ENCODE measurements at places on chromosomes 4 and X. TPM values are rescaled to one million over a fixed set of nuclear protein-coding genes. Genes with fewer than 3 reads are reported as not detected.

KIF4A gene
- total RNA-seq = 0.22 TPM

HTR2C gene
- total RNA-seq = not detected

GUCY1B1 gene
- total RNA-seq = 0.19 TPM

IL13RA2 gene
- total RNA-seq = not detected

ATP2B3 gene
- not detected for total RNA-seq

MID1 gene
- total RNA-seq = 0.32 TPM

IGFBP7 gene
- total RNA-seq = not detected

AREG gene
- 4.6 TPM for total RNA-seq

CTSO gene
- 14.0 TPM for total RNA-seq

SLC10A6 gene
- not detected for total RNA-seq

RTL9 gene
- total RNA-seq = not detected

ANK2 gene
- 4.2 TPM for total RNA-seq

PABPC1L2A gene
- total RNA-seq = not detected

GRCh38 chr4:156875055-156875454 lies 96.5 kb downstream of the PDGFC start:
- H3K36me3 ChIP-seq = no peaks in the 10 kb centered on the region
- no peak overlapping the region for H3K27ac ChIP-seq
- H3K4me1 ChIP-seq = no peaks in the 10 kb centered on the region
- H3K4me3 ChIP-seq = no peak overlapping the region

GRCh38 chr4:142405695-142406498 lies 440.2 kb downstream of the INPP4B start:
- no peak overlapping the region for H3K27ac ChIP-seq
- no peak for DNase-seq
- H3K4me1 ChIP-seq = peaks cover 7% of the 10 kb centered on the region
- no peak overlapping the region for H3K4me3 ChIP-seq
- H3K36me3 ChIP-seq = no peaks in the 10 kb centered on the region

GRCh38 chr4:91298156-91298700 lies 1005.5 kb upstream of the GRID2 start:
- no peak for DNase-seq
- H3K4me1 ChIP-seq = no peaks in the 10 kb centered on the region
- no peaks in the 10 kb centered on the region for H3K36me3 ChIP-seq
- H3K27me3 ChIP-seq = no peaks in the 10 kb centered on the region

DNA sequence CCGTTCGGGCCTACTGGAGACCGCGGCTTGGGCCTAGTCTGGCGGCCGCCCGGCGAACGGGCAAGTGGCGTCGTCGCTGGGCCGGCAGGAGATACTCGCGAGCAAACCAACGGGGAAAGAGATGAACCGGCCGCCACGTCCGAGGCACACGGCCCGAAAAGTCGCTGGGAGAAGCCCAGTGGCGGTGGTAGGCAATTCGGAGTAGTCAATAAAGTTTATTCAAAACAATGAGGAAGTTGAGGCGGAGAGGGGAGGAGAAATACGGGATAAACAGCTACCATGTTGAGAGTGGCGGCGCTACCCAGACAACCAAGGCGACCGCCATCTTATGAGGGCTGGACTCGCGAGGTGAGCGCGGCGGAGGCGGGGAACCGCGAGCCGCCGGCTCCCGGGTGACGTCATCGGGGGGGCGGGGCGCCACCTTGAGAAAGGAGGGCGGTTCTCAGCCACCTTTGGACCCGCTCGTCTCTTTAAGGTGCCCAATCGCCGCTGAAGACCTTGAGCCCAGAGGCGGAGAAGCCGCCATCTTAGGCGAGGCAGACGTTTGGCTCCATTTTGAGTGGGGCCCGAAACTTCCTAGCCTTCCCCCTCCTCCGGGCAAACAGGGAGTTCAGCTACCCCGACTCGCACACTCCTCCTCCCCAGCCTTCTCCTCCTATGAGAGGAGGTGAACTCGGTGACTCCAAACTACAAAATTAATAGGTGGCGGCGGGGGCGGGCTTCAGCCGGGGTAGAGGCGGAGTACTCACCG lies at the start of gene PHF8:
PHF8 (minus strand) TSS at position 348 of the 751 bp plus-strand sequence. CDS start 1,745 bp downstream, outside the sequence.
- H3K27ac ChIP-seq = peak within 1 kb of the TSS; percentile 84
- H3K4me1 ChIP-seq = peaks cover 13% of the 10 kb centered on the region
- peaks cover 14% of the 10 kb centered on the region for H3K36me3 ChIP-seq
- peak; percentile 96 for DNase-seq

DNA sequence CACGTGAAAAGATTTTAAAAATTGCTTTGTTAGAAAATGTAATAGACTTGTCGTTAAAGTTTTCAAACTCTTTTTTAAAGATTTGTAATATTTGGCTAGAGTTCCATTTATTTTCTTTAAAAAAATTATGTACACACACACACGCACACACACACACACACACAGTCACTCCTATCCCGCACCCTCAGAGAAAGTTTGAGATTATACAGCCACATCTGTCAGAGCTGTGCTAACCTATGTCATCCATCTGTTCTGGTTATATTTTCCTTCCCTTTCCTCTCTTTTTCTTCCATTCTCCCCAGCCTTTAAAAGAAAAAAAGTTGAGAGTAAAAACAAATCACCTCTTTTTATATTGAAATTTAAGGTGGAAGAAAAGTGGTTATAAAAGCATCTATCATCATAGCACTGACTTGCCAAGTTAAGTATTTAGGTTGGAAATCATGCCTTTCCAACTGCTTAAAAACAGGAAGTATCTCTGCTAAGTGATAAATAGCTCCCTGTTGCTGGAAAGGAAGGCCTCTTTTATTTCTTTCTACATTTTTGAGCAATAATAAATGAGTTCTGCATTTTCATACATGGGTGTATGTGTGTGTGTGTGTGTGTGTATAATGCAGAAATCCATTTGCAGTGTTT lies 163.3 kb upstream of the SPRY1 start:
- H3K4me1 ChIP-seq = no peaks in the 10 kb centered on the region
- no peaks in the 10 kb centered on the region for H3K36me3 ChIP-seq
- H3K27ac ChIP-seq = no peak overlapping the region
- no peak overlapping the region for H3K4me3 ChIP-seq
- no peaks in the 10 kb centered on the region for H3K27me3 ChIP-seq

- peak overlapping the region; percentile 44 for H3K4me3 ChIP-seq
- H3K27ac ChIP-seq = peak overlapping the region; percentile 91
- H3K36me3 ChIP-seq = peaks cover 3% of the 10 kb centered on the region
- no peaks in the 10 kb centered on the region for H3K27me3 ChIP-seq
- peak; percentile 93 for DNase-seq
Observed at GRCh38 chr4:85607624-85608023, 132.7 kb downstream of the ARHGAP24 start.

DNA sequence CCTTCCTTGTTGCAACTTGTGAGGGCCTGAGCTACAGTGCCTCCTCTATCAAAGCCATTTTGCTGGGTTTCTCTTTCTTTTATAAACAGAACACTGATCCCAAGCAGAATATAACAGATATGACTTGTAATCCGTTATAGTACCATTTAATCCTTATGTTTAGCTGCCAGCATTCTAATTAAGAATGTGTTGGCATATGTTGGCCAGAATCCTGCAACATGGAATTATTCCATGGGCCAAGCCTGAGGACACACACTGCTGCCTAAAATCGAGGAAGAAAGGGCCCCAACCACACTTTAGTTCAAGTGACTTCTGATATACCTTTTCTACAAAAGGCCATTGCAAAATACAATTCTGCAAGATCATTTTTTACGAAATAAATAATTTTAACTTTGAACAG lies 28.0 kb downstream of the PALLD start:
- no peaks in the 10 kb centered on the region for H3K27me3 ChIP-seq
- no peaks in the 10 kb centered on the region for H3K4me1 ChIP-seq
- H3K27ac ChIP-seq = no peak overlapping the region
- no peaks in the 10 kb centered on the region for H3K36me3 ChIP-seq
- no peak for DNase-seq

- H3K27ac ChIP-seq = no peak overlapping the region
- no peak overlapping the region for H3K4me3 ChIP-seq
- H3K36me3 ChIP-seq = no peaks in the 10 kb centered on the region
- H3K27me3 ChIP-seq = peaks cover 4% of the 10 kb centered on the region
- H3K4me1 ChIP-seq = no peaks in the 10 kb centered on the region
Observed at GRCh38 chr4:94410678-94411206, 41.0 kb upstream of the PDLIM5 start.

DNA sequence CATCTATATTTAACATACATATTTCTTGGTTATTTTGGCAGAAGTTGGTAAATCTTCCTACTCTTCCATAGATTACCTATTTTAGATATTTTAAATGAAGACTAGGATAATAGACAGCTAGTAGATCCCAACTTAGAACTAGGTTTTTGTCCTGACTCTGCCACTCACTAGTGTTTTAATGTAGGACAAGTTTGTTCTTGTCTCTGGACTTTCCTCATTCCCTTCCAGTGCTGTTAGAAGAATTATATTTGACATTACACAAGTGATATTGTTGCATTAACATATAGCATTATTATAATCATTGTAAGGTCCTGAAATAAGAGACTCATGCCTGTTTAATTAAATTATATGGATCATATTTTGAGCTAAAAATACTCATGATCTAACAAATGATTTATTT lies 24.1 kb upstream of the ALB start:
- H3K4me1 ChIP-seq = no peaks in the 10 kb centered on the region
- no peak for DNase-seq

DNA sequence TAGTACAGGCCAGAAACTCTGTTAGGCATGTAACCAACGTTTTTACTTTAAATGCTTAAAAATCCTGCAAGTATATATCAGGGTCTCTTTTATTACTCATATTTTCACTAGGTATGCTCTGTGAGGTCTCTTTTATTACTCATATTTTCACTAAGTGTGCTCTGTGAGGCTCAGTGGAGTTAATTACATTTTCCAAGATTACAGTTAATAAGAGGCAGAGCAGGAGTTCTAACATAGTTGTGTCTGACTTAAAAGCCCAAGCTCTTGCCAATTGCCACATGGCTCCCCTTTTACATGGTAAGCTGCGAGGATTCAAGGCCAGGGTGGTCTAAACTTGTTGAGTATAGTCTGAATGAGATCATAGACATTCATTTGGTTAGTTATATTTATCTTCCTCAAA lies 81.0 kb upstream of the ARMCX2 start:
- H3K4me3 ChIP-seq = no peak overlapping the region
- H3K27me3 ChIP-seq = no peaks in the 10 kb centered on the region
- H3K36me3 ChIP-seq = no peaks in the 10 kb centered on the region
- DNase-seq = no peak

GRCh38 chrX:153595859-153596857 lies 2.8 kb downstream of the CCNQ start:
- H3K4me1 ChIP-seq = peaks cover 32% of the 10 kb centered on the region
- peak overlapping the region; percentile 60 for H3K27ac ChIP-seq
- peaks cover 26% of the 10 kb centered on the region for H3K36me3 ChIP-seq
- no peak overlapping the region for H3K4me3 ChIP-seq

DNA sequence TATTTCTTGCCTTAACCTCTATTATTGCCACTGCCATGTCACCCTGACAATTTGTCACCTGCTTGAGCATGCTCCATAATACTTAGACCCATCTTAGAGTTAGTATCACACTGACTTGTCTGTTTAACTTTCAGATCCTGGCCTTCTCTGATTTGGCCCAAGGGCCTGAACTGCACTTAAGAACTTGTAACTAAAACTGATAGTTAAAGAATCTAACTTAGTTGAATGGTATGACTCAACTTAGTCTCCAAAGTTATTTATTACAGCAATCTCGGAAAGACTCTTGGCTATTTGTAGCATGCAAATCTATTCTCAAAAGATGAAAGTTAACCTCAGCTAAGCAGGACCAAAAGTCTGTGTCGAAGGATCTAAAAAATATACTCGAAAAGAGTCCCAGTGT lies 72.3 kb downstream of the IGSF1 start:
- no peak for DNase-seq
- no peak overlapping the region for H3K27ac ChIP-seq
- no peak overlapping the region for H3K4me3 ChIP-seq
- no peaks in the 10 kb centered on the region for H3K27me3 ChIP-seq
- H3K4me1 ChIP-seq = no peaks in the 10 kb centered on the region

DNA sequence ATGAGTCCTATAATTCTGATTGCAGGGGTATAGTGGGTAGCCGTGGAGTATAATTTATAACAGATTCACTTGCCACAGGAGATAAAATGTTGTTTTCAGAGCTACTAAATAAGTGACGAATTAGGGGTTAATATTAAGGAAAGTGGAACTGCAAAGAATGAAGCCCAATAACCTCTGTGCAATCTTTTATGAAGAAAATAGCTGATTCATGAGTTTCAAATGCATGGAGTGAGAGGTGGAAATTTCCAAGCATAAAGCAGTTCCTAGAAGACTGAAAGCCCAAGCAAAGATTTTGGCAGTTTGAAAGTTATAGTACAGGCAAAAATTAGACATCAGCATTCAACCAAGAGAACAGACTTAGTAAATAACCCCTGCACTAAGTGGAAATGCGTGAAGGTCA lies 1782.4 kb upstream of the PCDH10 start:
- no peak overlapping the region for H3K27ac ChIP-seq
- H3K27me3 ChIP-seq = no peaks in the 10 kb centered on the region
- no peak for DNase-seq
- no peaks in the 10 kb centered on the region for H3K36me3 ChIP-seq
- H3K4me1 ChIP-seq = no peaks in the 10 kb centered on the region

DNA sequence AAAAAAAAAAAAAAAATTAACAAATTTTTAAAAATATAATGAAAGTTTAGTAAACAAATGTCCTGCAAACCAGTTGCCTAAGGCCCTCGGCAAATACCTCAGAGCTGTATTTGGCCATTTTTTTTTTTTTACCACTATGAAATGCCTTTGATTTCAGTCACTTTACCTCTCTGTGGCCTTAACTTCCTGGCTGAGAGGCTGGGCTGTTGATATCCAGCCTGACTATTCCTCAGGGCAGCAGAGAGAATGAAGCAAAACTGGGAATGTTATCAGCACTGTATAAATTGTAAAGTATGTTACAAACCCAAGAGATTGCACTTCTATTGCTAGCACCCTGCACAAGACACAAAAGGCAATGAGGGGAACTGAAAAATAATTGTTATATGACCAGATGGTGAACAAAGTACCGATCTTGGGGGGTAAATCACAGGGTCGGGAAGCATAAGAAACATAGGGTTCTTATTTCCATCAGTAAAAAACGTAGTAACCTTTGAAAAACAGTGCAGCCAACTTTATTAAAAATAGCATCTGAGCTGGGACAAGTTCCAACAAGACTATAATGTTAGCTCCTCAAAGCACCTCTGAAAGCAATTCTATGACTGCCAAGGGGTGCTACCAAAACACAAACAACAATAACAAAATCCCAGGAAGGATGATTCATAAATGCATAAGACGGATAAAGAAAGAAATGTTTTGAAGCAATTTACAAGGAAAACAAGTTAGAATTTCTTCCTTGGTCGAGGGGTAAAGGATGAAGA lies 18.1 kb downstream of the USP46 start:
- DNase-seq = no peak
- no peak overlapping the region for H3K4me3 ChIP-seq
- H3K36me3 ChIP-seq = no peaks in the 10 kb centered on the region
- no peak overlapping the region for H3K27ac ChIP-seq
- H3K4me1 ChIP-seq = peaks cover 12% of the 10 kb centered on the region

DNA sequence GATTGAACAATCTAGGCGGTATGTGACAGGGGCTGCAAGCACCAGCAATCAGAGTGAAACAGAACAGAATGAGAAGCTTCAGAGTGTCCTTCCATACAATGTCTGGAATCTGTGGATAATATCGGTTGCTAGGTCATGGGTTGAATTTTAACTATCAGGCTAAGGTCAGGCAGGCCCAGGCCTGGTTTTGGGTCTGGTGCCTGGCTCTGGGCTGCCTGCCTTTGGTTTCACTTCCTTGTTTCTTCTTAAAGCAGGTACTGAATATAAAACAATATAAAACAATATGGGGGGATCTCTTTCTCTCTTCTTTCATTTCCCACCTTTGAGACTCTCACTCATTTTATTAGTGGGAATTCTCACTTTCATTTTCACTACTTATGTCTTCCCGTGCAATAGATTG lies 962.0 kb downstream of the CCSER1 start:
- H3K27ac ChIP-seq = no peak overlapping the region
- H3K27me3 ChIP-seq = no peaks in the 10 kb centered on the region
- no peaks in the 10 kb centered on the region for H3K4me1 ChIP-seq

- no peak for DNase-seq
- peak overlapping the region; percentile 71 for H3K27ac ChIP-seq
- no peaks in the 10 kb centered on the region for H3K36me3 ChIP-seq
- H3K27me3 ChIP-seq = no peaks in the 10 kb centered on the region
Observed at GRCh38 chrX:154516656-154517100, 646 bp upstream of the FAM3A start.
